ENCODE measurements at places on chromosomes 4 and X. TPM values are rescaled to one million over a fixed set of nuclear protein-coding genes. Genes with fewer than 3 reads are reported as not detected.

GRCh38 chr4:126395664-126396063, 1080.9 kb downstream of the FAT4 start:
- DNase-seq = no peak

DNA sequence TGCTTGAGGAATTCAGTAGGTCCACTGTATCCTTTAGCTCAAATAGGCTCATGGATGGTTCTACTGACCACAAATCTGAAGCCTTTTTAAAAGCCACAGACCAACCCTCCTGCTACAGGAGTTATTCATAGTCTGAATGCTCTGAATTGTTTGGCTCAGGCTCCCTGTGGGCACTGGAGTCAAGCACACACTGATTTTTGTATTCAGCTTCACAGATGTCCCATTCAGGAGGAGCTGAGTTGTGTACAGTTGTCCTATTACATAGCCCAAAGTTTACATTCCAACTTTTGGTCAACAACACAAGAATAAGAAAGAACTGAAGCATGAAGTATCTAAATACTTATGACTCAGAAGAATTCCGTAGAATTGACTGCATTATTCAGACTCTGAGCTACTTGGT, 243.9 kb downstream of the UNC5C start:
- peak; percentile 18 for DNase-seq

- no peak for DNase-seq
Measured at GRCh38 chrX:40104630-40104984, 6.8 kb upstream of the BCOR start.

DNA sequence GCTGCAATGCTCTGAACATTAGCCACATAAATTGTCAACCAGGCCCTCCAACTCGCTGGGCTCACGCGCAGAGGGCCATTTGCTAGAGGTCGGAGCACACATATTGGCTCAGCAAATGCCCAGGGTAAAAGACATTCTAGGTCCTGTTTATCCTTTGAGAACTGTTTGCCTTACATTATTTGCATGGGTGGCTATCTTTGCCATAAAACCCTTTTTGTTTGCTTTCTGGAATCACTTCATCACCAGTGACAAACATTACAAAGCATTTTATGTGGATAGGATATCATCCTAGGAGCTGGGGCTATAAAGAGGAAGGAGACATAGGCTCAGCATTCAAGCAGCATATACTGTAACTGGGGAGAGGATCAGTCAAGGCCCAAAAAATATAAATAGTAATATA, 149.2 kb upstream of the RAI2 start:
- no peak for DNase-seq

- DNase-seq = no peak
Measured at GRCh38 chrX:40405399-40405798, 175.4 kb upstream of the ATP6AP2 start.

DNA sequence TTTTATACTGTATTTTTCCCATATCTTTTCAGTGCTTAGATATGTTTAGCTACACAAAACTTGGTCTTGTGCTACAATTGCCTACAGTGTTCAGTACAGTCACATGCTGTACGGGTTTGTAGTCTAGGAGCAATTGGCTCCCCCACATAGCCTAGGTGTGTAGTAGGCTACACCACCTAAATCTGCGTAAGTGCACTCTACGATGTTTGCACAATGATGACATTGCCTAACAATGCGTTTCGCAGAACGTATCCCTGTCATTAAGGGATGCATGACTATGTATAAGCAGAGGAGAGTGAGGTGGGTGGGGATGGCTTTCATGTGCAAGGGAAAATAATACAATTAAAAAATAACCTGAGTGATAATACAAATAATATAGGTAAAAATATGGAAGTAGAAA, 131.4 kb downstream of the GBA3 start:
- no peak for DNase-seq

- DNase-seq = no peak
Measured at GRCh38 chrX:23959781-23960180, 52.0 kb downstream of the CXorf58 start.

Gene ANXA5
- total RNA-seq = 308 TPM

Gene WAS
- 0.29 TPM for total RNA-seq

Gene MAGEC3
- total RNA-seq = not detected

Gene NLGN3
- total RNA-seq = not detected

Gene PYURF
- 57.2 TPM for total RNA-seq

Gene APLN
- total RNA-seq = 0.36 TPM
